ENCODE measurements at places on chromosomes 2 and 18.

DNA sequence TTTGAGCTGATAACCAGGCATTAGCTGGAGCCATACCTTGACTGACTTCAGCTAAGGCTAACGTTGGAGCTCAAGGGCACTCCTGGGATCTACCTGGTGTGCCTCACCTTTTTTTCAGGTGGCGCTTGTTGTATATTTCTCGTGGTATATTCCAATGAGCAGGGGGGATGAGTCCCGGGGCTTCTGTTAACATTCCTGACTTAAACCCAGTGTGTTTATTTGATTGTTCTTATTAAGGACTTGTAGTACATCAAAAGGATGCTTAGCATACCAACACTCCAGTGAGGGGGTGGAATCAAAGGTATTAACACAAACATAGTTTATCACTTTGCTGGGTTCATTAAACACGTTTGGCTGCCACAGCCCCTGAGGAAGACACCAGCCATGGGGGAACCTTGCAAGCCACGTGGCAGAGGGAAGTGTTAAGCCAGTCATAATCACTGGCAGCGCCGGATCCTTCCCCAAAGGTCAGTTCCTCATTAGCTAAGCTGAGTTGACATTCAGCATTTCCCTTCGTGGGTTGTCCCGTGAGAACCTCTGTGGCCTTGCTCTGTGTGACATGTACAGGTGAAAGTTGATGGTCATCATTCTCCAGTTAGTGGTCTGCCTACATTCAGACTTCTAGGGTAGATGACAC lies 119.5 kb upstream of the MCFD2 start:
- DNase-seq, result no peak

DNA sequence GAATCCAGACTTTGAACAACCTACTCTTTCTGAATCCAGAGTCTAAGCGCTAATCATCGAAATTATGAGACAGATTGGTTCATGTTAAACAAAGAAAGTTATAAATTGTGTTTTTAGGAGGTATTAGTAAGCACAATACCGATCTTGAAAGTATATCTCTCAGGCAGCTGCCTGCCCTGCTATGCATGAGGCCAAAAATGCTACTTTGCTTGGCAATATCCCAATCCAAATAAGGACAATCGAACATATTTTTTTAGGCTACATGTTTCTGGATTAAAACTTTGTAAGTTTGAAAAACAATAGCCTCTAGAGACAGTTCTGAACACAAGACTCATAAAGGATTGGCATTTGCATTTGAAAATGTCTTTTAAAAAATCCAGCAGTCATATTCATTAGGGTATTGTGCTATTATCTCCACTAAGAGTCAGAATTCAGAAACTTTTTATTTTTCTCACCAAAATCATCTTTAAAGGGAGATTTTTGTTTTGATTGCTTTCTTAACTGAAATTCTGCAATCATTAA lies 167.1 kb downstream of the PDE1A start:
- DNase-seq, result no peak

DNA sequence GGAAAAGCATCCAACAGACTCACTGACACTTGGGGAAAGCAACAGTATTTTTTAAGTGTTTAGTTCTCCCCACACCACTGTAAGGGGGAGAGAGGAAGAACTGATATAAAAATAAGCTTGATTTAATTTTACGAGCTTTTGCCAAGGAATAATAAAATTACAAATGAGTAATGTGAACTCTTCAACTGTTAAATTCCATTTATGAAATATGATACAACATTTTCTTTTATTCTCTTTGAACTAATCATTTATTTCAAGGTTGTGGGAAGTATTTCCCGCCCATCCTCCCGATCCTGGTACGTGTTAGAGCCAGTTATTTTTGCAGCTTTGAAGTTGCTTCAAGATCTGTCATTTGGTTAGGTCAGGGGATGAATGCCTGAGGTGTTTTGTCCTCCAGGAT lies 35.2 kb downstream of the WDPCP start:
- DNase-seq, result no peak

GRCh38 chr18:58544616-58545337 lies 84.1 kb downstream of the ALPK2 start:
- no peak for DNase-seq

GRCh38 chr18:10080372-10080771 lies 166.6 kb downstream of the VAPA start:
- no peak for DNase-seq

- no peak for DNase-seq
Observed at GRCh38 chr2:53087262-53087873, 680.2 kb upstream of the CHAC2 start.

GRCh38 chr2:85584354-85584856 lies at the start of gene VAMP5:
TSS of gene VAMP5 (plus strand) at chr2:85584431. CDS start at chr2:85584491, 60 bp downstream.
- no peak for DNase-seq

GRCh38 chr2:225842939-225843338 lies 443.4 kb downstream of the NYAP2 start:
- DNase-seq, result no peak

DNA sequence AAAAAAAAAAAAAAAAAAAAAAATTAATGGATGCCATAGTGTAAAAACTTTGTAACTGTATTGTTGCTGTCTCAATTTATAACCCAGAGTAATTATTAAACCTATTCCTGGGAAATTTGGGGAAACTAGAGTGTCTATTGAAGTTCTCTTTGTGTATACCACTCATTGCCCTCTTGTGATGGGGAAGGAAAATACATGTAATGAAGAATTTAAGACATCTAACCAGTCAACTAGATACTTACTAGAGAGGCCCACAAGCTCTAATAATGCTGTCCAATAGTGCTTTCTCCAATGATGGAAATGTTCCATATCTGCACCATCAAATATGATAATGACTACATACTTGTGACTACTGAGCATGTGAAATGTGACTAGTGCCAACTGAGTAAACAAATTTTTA lies 168.5 kb upstream of the SLC39A10 start:
- DNase-seq, result no peak

DNA sequence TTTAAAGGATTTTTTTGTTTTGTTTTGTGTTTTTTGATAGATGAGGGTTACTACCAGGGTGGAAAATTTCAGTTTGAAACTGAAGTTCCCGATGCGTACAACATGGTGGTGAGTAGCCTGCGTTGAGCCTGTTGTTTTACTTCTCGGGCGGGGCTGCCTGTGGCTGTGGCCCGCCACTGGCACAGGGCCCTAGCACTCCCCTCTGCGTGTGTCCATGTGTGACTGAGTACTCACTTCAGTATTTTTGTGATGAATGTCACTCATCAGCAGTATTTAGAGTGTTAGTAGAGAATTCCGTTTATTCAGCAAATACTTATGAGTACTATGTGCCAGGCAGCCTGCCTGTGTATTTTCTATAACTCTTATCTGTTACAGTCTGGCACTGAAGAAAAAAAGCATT lies 44.3 kb upstream of the SCLY start:
- DNase-seq, result no peak

- no peak for DNase-seq
Observed at GRCh38 chr2:212421556-212422334, 116.9 kb downstream of the ERBB4 start.

GRCh38 chr2:158745866-158746382 lies 49.2 kb upstream of the DAPL1 start:
- no peak for DNase-seq

- no peak for DNase-seq
Observed at GRCh38 chr2:69779258-69780001, 37.5 kb downstream of the ANXA4 start.

DNA sequence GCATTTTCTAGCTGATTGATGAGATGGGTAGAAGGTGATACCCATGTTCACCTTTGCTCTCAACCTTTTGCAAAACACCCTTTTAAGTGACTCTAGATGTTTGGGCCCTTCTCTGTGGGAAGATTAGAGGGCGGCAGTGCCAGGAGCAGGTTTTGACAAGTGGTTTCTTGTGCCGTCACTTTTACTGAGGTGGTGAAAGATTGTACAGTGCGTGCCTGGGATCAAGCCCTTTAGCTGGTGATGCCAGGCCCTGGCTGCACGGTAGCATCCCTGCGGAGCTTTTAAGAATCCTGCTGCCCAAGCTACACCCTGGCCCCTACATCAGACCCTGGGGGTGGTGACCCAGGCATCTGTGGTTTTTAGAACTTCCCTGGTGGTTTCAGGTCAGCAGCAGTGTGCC lies 29.1 kb downstream of the MTCL1 start:
- no peak for DNase-seq

GRCh38 chr18:78724214-78724914 lies 255.3 kb upstream of the SALL3 start:
- no peak for DNase-seq

- DNase-seq, result no peak
Observed at GRCh38 chr2:39325966-39326365, 82.2 kb upstream of the CDKL4 start.

GRCh38 chr18:55252053-55252675 lies 292.9 kb upstream of the CCDC68 start:
- no peak for DNase-seq

- no peak for DNase-seq
Observed at GRCh38 chr2:59868981-59869380, 684.5 kb downstream of the BCL11A start.

GRCh38 chr2:210971431-210971830 lies 415.0 kb downstream of the CPS1 start:
- DNase-seq, result no peak

GRCh38 chr18:34223893-34224422 lies 755 bp downstream of the NOL4 start:
- DNase-seq, result no peak

DNA sequence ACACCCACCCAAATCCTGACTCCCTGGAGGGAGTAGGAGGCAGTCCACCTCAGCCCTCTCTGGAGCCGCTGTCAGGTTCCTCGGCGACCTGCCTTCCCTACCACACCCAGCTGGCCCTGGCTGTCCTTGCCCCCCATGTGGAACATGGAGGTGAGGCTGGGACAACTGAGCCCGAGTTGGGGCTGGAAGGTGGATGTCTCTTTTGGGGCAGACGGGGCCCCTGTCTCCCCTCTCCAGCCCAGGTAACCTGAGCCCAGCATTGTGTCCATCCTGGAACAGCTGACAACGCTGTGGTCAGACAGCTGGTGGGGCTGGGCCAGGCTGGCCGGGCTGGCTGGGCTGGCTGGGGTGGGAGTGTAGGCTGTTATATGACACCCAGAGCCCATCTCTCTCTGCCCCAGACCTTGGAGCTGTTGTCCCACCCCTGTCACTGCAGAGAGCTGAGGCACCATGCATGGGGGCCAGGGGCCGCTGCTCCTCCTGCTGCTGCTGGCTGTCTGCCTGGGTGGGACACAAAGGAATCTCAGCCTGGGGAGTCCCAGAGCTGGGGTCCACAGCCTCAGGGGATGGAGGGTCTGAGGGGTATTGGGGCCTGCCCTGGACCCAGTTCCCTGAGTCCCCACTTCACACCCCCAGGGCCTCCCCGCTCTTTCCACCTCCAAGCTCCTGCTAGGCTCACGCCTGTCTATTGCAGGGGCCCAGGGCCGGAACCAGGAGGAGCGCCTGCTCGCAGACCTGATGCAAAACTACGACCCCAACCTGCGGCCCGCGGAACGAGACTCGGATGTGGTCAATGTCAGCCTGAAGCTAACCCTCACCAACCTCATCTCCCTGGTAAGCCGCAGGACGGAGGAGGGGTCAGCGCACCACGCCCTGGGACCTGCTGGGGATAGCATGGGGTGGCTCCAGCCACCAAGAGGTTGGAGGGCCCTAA lies at the start of gene CHRNG:
TSS of gene CHRNG (plus strand) at position 395 of the 934 bp plus-strand sequence. CDS start at position 451, 56 bp downstream.
- DNase-seq, result no peak

- DNase-seq, result no peak
Observed at GRCh38 chr18:23784832-23785245, 95.6 kb downstream of the LAMA3 start.

DNA sequence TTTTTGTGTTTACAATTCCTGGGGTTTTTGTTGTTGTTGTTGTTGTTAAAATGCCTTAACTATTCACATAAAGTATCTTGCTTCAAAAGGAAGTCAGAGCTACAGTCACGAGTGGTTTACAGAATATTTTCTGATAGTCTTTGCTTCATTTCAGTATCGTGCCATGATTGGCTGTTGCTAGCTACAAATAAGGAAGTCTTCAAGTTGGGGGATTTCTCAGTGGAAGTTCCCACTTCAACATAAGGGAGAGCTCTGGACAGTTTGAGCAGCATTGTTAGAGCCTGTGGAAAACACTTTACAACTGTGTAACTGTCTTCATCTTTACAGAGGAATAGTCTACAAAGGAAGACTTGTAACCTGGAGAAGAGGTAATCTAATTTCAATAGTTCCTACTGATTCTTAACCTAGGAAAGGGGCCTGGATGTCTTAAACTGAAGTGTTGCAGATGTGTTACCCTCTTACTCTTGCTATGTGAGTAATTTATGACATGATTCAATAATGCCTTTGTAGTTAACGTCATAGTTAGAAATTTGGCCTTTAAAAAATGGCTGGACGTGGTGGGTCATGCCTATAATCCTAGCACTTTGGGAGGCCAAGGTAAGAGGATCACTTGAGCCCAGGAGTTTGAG lies 23.4 kb upstream of the TANK start:
- DNase-seq, result no peak

- no peak for DNase-seq
Observed at GRCh38 chr2:117815946-117816345, 1.5 kb downstream of the DDX18 start.

DNA sequence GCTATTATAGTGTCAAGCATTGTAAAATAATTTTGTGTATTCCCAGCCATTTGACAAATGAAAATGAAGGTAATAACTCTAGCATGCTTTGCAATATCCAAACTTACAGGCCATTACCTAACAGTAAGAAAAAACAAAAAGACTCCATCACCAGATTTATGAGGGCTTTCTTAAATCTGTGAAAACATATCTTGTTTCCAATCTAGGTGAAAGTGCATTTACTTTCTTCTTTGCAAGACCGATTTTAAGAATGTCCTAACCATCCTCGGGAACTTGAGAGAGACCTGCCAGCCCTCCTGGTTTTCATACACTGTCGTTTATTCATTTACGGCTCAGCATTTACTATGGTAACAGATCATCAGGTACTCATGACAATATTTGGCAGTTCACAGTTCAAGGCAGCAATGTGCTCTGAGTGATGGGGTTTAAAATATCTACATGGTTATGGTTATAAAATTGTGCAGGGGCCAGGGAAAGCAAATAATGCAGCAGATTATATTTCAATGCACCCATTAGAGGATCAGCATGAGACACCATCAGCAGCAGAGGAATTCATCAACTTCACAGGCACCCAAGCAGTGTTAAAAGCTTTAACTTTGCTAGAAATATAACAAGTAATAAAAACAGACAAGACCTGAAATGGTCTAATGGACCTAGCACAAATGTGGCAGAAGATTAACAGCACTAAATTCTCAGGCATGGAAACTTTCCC lies 34.4 kb upstream of the PARD3B start:
- no peak for DNase-seq

Data from cortex of kidney (tissue), 1 donor.